ENCODE measurements at places on chromosomes 3 and 15.

DNA sequence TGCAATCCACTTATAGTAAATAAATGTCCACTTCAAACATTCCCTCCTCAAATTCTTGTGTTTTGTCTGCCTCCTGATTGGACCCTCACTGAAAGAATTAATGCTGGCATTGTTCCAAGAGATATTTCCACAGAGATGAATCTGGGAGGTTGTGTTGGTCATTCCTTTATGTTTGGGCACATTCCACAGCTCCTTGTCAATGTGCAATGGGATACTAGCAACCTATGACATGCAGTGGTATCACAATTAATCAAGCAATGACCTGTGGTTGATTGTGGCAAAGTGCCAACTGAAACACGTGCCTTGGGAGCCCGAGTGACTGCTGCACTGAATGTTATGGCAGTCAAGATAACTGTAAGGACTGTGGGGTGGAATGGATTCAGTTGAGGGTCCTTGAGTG, 55.0 kb upstream of the SNRPN start:
- no peak for DNase-seq

DNA sequence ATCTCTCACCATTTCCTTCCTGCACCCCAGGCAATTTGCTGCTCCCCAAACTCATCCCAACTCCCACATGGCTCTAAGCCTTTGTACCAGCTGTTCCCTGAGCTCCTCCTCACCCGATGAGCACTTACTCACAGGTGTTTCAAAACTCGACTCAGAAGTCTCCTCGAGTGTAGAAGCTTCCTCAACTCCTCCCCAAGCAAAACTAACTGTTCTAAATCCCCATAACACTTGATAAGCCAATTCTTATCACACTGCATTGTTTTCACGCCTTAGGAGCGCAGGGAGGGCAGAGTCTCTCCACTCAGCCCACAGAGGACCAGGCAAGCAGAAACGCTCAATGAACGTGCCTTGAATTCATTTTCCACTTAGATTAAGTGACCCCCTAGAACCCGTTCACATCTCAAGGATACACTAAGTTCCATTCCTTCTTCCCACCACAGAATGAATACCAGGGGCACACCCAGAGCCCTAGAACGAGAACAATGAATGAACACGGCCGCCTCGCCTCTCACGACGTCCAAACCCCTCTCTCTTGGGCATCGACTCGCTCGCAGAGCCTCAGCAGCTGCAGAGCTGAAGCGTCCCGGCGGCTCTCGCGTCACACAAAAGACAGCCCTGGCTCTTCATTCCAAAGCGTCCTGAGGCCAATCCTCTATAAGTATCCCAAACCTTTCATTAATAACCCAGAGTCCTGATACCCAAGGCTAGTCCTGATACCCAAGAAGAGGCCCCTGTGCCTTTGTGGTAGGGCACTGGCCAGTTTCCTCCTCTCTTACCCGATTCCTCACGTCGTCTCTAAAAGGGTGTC, 1.1 kb downstream of the RAF1 start:
- DNase-seq = no peak

DNA sequence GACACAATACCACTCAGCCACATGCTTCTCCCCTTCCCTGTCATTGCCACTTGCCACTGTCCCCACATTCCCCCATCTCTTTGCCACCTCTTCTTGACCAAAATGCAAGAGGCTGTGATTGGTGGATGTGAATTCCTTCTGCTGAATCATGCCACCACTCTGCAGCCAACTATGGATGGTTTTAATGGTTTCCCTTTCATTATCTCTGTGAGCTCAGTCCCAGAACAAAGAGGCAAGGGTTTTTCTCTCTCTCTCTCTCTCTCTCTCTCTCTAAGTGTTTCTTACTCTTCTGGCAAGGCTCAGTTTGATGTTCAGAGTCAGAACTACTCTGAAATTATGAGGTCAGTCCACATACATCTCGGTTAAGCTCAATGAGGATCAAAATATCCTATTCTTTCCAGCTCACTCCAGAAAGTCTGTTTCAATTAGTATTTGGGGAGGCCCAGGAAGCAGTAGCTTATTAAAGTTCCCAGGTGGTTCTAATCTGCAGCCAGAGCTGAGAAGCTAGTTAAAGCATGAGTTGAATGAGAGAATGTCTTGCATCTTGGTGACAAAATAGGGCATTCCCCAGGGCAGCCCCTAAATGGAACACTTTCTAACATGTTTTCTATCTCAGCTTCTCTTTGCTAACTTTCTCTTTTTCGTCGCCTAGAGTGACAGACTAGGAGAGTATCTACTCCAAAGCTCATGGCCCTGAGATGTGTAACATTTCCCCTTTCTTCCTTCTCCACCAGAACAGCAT, 8.5 kb upstream of the ILDR1 start:
- DNase-seq = no peak

GRCh38 chr3:39415983-39416382, 9.5 kb downstream of the RPSA start:
- DNase-seq = no peak

- no peak for DNase-seq
Measured at GRCh38 chr3:172751175-172751704, 714 bp downstream of the ECT2 start.

DNA sequence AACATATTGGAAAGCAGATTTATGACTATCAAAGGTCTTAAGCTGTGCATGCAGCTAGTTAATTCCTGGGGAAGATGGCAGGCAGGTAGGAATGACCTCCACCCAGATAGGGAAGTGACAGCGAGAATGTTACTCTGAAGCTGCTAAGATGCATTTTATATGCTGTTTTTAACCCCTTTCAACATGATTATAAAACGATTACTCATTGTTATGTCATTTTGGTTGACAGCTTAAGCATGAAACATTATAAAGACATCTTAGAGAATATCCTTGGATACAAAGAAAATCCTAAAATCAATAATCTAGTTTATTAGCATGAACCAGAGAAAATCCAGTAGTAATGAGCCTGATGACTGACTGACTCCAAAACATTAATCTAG, 220.5 kb downstream of the NR1D2 start:
- no peak for DNase-seq

GRCh38 chr15:42138411-42138810, 18.0 kb downstream of the PLA2G4F start:
- DNase-seq = no peak

DNA sequence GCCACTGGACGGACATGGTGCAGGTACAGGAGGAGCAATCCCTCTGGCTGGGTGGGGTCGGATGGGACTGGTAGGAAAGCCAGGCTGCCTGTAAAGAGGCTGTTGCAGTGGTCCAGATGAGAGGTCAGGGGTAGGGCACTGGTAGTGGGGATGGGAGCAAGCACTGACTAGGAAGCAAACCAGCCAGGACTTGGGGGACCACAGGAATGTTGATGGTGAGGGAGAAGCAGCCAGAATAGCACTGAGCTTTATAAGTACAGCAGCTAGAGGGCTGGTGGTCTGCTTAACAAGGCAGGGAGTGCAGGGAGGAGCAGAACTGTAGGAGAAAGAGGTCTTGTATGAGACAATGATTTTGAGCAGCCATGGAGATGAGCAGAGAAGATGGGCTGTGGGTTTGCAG, 38.7 kb upstream of the PTPN23 start:
- DNase-seq = no peak

DNA sequence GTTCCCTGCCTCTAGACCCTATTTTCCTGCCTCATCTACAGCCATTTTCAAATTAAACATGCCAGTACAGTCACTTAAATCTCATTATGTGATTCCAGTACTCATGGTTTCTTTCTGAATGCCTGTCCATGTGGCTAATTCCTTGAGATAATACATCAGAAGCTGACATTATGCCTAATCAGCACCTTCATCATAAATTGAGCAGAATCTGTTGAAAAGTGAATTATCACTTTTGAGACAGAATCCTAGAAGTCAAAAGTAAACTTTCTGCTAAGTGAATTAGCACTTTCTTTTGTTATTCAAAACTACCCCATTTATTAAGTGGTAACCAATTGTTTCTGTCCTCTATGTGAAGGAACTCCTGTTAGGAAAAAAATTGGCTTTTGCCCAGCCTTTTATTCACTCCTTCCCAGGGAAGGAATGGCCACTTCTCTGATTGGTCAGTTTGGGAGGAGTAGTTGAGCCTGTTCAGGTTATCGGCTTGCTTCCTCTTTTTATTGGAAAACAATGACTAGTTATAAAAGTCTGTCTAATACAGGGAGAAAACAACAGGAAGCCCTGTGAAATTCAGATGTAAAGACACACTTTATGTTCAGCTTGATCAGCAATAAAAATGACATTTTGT, 40.5 kb downstream of the OSTN start:
- DNase-seq = no peak
